ENCODE measurements at places on chromosomes 12 and 14.

GRCh38 chr12:42643881-42644579 lies 54.5 kb upstream of the PRICKLE1 start:
- no peak for DNase-seq

- no peak for DNase-seq
Measured at GRCh38 chr12:93982771-93983315, 165.5 kb upstream of the PLXNC1 start.

DNA sequence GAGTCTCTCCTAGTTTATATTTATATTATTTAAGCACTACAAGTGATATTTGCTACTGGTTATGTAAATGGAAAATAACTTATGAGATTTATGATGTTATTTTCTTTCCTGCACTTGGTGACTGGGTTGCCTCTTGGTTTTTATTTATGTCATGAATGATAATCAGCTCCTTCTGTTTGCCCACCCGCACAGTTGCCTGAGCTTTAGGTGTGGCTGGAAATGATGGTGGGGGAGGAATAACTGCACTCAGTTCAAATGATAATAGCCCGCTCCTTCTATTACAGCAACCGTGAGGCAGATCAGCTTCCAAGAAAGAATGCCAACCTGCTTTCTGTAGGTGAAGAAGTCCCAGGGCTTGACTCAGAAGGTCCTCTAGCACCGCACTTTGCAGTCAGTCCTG lies 190.2 kb upstream of the CAND1 start:
- no peak for DNase-seq

DNA sequence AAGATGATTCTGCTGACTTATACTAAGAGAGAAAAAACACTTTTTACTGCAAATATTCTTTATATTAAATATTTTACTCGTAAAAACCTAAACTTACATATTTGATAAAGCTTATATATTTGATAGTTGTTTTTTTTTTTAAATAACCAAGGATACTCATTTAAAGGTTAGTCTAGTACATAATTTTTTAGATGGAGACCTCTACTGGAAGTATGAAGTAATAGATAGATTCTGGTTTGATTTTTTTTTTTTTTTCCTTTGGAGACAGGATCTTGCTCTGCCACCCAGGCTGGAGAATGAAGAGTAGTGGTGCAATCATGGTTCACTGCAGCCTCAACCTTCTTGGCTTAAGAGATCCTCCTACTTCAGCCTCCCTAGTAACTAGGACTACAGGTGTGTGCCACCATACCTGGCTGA lies 16.4 kb downstream of the ARID2 start:
- DNase-seq: no peak

- no peak for DNase-seq
Measured at GRCh38 chr14:20802341-20803084, at the start of gene RNASE1. RNASE1 (minus strand) TSS chr14:20802844; CDS start chr14:20802068, 776 bp downstream.

- no peak for DNase-seq
Measured at GRCh38 chr12:69163681-69164362, 75.5 kb upstream of the CPSF6 start.

All from GM12892 (cell line).